ENCODE measurements at places on chromosomes 2 and 18.

DNA sequence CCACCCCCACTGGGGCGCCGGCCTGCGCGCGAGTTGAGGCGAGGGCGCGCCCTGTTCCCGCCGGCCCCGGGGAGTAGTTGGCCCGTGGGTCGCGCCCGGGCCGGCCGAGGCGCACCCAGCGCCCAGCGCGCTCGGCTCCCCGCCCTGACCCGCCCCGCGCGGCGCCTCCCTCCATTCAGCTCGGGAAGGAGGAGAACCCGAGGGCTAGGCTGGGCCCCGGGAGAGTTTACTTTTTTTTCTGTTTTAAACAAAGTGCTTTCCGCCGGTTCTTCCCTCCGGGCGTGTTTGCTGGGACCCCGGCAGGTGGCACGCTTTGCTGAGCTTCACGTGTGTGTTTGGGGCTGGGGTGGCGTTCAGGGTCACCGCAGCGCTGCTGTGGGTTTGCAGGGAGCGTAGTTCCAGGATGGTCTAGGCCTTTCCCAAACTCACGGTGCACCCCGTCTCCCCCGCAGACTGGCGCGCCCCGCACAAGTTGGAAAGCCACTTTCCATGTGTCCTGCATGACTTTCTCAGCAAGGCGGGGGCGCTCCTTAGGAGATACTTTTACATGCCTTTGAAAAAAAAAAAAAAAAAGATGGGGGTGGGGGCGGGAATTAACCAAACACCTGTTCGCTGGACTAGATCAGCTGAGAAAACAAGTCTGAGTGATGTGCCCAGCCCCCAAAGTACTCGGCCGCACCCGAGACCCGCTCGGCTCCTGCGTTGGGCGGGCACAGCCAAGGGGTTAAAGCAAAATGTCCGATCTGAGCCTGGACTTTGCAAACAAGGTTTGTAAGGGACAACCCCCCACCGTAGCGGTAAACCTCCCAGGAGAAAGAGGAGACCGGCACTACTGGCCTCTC lies 825 bp downstream of the ITGA6 start:
- peak; percentile 30 for DNase-seq

- no peak for DNase-seq
Measured at GRCh38 chr2:42967959-42968674, 175.7 kb upstream of the HAAO start.

GRCh38 chr2:71992036-71992435 lies 155.6 kb downstream of the CYP26B1 start:
- no peak for DNase-seq

- DNase-seq = no peak
Measured at GRCh38 chr2:128498589-128498988, 179.9 kb upstream of the HS6ST1 start.

DNA sequence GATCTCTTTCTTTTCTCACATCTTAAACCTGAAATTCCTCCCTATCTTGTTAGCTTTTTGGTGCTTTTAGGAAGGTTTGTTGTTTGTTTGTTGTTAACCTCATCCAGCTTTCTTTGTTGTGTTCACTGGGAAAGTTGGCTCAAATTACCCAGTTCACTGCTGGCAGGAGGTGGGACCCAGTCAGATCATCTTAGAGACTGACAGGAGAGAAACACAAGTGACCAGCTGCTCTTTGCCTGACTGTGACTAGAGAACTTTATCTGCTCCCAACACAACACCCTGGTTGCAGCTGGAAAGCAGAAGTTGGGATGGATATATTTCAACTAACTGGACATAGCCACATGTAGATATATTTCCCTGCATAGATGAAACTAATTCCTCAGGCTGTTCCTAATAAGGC lies 10.0 kb downstream of the MAPK4 start:
- no peak for DNase-seq

GRCh38 chr2:209277444-209277843 lies 146.4 kb upstream of the MAP2 start:
- no peak for DNase-seq

DNA sequence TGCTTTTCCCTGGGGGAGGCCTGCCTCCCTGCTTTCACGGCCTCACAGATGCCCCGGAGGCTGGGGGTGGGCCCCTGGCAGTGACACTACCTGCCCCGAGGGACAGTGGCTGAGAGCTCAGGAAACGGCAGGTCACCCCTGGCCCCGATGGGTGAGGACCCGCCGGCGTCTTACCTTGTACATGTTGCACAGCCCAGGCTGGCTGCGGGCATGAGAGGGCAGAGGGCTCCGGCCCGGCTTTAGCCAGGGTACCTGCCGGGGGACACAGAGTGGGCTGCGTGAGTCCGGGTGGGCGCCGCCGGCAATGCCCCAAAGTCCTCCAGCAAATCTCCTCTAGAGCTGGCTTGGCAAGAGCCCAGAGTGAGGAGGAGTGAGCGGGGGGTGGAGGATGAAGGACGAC lies 122.9 kb downstream of the MBP start:
- DNase-seq = no peak

DNA sequence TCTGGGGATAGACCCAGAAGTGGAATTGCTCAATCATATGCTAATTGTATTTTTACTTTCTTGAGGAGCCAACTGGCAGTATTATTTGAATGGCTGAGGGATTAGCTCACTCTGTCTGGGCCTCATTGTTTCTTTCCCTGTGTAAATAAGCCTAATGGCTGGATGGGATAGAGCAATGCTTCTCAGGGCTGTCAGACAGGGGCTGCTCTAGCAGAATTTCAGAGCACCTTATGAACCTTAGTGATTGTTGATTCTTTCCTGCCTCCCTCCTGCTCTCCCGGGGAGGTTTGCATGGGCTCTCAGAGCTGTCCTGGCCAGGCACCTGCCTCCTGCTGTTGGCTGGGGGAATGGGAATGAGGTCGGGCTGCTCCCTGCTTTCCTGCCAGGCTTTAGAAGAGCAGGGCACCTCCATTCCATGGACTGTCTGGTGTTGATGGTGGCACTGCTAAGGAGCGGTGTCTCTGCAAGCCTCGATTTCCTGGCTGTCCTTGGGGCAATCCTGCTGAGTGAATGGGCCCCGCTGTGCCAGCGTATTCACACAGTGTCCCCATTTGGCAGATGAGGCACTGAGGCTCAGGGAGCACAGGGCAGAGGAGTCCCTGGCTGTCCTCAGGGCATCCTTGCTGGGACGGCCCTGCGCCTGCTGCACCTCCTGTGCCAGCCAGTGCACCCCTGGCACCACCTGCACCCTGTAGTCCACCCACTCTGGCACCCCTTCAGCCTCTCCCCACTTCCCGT lies 468.2 kb upstream of the HS6ST1 start:
- DNase-seq = no peak

- DNase-seq = no peak
Measured at GRCh38 chr2:232481322-232482140, 6.1 kb downstream of the ECEL1 start.

DNA sequence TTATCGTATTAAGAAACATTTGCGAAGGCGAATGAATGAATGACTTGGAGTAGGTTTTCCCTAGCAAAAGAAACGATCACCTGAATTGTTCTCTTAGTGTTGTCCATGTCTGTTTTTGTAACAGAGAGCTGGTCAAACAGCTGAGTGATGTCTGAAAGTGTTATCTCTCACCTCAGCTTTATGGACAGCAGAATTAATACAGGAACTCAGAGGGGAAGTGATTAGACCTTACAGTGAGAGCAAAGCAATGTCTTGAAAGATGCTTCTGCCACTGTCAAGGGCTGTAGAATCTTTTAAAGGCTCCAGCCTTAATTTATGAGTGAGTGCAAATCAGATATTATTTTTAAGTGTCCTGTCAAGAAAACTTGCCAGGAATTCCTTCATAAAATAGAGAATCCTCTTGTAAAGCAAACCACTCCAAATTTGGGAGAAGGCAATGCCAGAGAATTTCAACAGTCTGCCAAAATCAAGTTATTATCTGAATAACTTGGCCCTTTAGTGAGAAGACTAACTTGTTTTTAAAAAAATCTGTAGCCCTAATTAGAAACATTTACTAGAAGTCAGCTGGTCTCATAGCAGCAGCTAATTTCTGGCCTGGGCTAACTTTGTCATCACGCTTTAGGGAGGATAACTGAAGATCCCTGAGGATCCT lies 60.7 kb downstream of the CDC42EP3 start:
- no peak for DNase-seq

Data from AML-193 (cell line).